Activated CD4-positive, alpha-beta memory T cell treated with anti-CD3 and anti-CD28 coated beads, Interleukin-2, amount 10 ng/mL, durations not matched to agents 7 days and 5 days (primary cell): ENCODE measurements at places on chromosomes 1 and 21.

GRCh38 chr21:42440187-42440792 lies 36.6 kb downstream of the UBASH3A start:
- DNase-seq = no peak

DNA sequence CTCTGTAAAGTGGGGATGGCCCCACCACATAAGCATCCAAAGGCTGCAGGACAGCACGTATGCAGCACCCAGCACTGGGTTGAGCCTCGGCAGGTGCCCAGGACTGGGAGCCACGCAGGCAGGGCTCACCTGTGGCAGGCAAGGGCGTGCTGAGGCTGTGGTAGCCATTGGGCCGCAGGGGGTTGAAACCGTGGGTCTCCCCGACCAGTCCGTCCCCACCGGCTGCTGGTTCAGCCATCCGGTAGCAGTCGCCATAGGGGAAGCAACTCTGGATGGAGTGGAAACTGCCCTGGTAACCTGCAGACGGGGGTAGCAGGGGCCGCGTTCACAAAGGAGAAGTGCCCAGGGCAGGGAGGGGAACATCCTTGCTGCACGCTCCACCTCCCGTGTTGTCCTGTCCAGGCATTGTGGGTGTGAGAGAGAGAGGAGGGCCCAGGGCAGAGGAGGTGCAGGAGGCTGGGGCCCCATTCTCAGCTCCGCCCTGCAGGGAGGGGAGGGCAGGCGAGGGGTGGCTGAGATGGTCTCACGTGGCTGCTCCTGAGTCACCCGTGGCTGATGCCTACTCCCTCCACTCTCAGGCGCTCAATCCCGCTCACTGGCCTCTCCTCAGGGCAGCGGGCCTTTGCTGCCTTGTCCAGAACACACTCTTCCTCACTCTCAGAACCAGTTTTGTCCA lies 49.9 kb downstream of the DMRTB1 start:
- DNase-seq = no peak

- no peak for DNase-seq
Measured at GRCh38 chr1:230002164-230002803, 64.8 kb upstream of the GALNT2 start.

DNA sequence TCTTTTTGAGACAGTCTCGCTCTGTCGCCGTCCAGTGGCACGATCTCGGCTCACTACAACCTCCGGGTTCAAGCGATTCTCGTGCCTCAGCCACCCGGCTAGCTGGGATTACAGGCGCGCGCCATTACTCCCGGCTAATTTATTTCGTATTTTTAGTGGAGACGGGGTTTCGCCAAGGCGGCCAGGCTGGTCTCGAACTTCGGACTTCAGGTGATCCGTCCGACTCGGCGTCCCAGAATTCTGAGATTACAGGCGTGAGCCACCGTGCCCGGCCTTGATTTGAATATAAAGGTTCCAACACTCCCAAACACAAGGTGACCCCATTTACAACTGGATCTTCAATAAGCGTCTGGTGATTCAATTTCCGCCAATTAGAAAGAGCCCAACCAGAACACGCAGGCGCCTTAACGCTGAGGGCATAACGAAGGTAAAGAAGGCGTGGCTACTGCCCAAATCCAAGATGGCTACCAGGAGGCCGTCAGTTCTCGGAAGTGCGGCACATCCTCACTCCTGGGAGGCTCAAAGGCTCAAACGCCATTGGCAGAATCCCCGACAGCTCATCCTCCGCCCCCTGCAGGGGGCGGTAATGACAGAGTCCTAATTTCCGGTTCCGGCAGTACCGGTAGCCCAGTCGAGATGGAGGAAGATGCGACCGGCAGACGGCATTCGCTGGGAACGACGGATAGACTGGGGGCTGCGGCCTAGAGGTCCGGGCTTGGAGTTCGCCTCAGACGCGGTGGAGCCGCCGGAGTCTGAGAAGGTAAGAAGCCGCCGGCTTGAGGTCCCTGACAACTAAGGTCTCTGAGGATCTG lies at the start of gene SLC25A44:
Gene SLC25A44 (plus strand): TSS at position 617 of the 812 bp plus-strand sequence. CDS start 5,744 bp downstream, outside the sequence.
- peak; percentile 98 for DNase-seq

DNA sequence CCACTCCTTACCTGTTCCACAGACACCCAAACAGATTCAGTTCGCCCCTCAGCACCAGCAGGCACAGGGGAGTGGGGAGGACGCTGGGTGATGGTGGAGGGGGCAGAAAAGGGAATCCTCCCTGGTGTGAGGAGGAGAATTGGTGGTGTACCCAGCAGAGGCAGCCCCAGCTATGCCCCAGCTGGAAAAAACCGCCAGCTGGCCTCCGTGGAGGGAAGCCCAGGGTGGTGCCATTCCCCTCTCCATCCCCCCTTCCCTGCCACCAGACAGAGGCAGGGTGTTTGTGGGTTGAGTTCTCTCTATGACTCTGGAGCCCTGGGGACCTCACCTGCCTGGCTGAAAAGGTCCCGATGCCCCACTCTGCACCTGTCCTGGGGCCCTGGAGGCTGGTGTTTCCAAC lies 27.9 kb downstream of the OPTC start:
- DNase-seq = no peak

DNA sequence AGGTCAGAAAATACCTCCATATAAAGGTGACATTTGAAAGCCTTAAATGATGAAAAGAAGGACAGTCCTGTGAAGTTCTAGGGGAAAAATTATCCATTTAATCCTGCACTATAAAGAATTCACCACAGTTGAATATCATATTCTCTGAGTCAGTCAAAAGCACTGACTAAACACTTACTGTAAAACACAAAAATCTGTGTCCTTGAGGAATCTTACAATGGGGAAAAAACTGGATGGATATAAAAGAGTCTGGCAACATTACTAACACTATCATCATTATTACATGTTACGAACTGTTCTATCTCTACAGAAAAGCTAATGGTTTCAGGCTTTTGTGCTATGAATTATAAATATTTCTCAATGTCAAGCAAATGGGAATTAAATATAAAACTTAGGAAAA lies 42.4 kb upstream of the HP1BP3 start:
- no peak for DNase-seq
